ENCODE measurements at places on chromosomes 11 and 22.

GRCh38 chr11:107247167-107247861 is 210.3 kb downstream of the CWF19L2 start:
- no peak for DNase-seq

DNA sequence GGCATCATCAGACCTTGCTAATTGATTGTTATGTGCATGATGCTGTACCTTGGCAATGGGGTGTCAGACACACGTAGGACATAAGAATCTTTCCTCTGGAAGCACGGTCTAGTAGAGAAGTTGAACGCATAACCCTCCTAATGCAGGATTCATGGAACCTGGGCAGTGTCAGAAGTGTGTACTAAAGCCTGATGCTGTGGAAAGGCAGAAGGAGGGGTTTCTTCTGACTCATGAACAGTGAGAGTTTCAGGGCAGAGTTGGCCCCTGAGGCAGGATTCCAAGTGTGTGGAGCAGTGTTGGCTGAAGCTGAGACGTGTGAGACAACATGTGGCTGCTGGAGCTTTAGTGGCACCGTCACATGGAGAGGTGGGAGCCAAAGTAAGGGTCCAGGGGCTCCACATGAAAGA is 3.5 kb downstream of the PANX1 start:
- no peak for DNase-seq

GRCh38 chr22:35648066-35649025 is at the start of gene APOL6:
Gene APOL6, plus strand, starts transcription at chr22:35648446. Its CDS starts 7,980 bp downstream, at chr22:35656426.
- DNase-seq: peak; percentile 53

- no peak for DNase-seq
Measured at GRCh38 chr22:25510876-25511275, 53.6 kb upstream of the GRK3 start.

DNA sequence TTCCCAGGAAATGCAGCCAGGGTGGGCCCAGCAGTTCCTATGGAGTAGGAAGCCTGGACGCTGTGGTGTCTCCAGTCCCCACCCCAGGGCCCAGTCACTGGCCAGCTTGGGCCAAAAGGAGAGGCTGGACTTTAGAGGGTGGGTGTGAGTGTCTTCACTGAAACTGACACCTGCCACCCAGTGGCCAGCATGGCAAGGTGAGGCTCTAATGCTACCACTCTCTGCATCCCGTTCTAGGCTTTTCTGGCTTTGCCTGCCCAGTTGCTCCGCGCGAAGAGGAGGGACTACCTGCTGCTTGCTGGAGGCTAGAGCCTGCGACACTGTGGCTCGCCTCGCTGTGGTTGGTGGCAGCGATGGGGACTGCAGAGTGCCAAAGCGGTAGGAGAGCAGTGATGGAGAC is 35.4 kb downstream of the C22orf42 start:
- DNase-seq: no peak

GRCh38 chr11:116314006-116314405 is 458.8 kb downstream of the BUD13 start:
- no peak for DNase-seq

DNA sequence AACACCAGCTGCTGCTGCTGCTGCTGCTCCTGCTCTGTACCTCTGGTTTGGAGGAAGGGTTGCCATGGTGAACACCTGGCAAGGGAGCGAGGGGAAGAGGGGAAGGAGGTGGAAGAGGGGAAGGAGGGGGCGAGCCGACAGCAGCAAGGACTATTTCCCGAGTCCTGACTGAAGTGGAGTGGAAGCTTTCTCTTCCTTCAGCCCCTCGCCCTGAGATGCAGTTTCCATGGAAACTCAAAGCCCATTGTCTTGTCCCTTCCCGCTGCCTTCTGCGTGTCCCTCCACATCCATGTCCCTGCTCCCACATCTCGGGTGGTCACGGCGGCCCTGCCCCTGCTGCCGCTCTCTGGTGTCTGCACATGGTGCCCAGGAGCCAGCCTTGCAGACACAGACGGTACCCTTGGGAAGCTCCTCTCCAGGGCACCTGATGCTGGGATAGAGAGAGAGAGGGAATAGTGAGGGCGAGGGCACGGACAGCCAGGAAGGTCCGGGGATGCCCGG is 28.6 kb downstream of the FAM83F start:
- DNase-seq: no peak

- no peak for DNase-seq
Measured at GRCh38 chr11:122020902-122021301, 95.1 kb downstream of the BLID start.

GRCh38 chr22:44331881-44332714 is 19.3 kb upstream of the SHISAL1 start:
- DNase-seq: no peak

- DNase-seq: no peak
Measured at GRCh38 chr11:74992852-74993251, 4.1 kb downstream of the NEU3 start.

DNA sequence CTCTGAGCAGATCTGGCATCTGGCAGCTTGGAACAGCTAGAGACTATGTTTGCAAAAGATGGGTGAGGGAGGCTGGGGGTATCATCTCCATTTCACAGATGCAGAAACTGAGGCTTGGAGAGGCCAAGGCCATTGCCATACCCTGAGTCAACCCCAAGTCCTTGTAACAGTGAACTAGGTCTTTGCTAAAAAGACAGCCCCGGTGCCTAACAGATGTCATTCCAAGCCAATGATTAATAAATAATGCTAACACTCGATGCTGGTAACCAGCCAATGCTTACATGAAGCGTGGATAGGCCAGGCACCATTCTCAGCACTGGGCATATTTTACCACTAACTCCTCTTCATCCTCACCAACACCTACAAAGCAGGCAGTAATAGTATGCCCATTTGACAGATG is 164.0 kb downstream of the MN1 start:
- no peak for DNase-seq

DNA sequence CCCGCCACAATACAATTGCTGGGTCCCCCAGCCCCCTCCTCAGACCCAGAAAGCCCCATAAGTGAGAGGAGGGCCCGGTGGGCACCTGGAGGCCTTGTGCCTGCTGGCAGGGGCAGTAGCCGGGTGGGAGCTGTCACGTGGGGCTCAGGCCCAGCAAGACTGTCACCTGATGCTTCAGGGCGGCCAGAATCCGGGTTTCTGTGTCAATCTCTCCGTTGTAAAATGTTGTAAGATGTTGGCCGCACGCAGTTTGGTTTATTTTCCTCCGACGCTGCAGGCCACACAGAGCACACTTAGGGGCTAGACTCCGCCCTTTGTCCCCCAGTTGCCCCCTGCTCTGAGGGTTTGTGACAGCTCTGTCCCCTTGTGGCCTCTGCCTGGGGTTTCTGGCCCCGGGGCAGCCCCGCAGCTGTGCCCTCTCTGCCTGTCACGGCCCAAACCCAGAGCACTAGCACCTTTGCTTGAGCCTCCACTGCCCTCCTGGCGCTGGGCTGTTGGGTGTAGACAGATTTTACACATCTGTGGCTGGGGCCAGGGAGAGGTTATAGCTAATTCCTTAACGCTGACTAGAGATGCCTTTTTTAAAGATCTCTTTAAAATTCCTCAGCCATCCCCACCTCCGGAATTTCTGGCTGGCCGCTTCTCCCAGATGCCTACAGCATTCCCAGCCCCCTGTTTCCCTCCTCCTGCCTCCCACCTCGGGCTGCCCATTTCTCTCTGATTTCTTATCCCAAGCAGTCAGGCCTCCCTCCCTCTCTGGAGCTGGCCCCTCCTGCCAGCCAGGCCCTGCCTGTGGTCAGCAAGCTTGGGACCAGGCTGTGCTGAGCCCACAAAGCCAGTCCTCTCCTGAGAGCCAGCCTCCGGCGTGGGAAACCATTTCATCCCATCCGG is 3.2 kb upstream of the PRR5 start:
- no peak for DNase-seq

DNA sequence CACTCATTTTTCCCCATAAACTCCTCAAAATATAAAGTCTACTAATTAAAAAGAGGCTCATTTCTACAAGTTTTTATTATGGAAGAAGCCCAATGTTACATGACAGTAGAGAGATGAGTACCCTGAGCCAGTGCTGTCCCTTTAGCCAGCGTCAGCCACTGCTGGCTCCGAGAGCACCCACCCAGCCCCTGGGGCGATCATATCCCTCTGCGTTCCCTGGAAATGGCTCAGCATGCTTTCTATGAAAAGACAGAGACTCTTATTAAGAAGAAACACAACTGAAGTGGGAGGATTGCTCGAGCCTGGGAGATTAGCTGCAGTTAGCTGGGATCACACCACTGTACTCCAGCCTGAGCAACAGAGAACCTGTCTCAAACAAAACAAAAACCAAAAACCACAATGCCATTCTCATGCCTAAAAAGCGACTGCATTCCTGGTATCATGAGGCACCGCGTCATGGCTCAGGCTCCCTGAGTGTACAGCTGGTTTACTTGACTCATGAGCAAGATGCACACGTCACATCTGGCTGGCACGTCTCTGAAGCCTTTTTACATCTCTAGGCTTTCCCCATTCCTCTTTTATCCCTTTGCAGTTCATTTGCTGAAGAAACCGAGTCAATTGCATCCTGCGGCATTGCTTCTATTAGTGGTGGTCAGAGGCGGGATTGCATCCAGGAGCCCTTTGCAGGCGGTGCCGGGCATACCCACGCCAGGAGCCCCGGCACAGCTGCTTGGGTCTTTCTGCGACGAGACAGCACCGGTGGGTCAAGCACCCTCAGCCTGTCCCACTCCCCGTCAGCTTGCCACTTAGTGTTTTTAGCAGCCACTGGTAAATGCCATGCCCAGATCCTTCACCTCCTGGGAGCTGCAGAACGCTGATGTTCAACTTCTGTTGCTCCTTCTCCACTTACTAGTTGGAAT is 119.9 kb downstream of the CTTN start:
- DNase-seq: no peak

- peak; percentile 71 for DNase-seq
Measured at GRCh38 chr22:37492428-37493344, 6.5 kb upstream of the MFNG start.

- no peak for DNase-seq
Measured at GRCh38 chr11:61337706-61338470, 4.9 kb downstream of the TKFC start.

GRCh38 chr11:85941380-85941973 is 86.3 kb downstream of the CCDC83 start:
- DNase-seq: peak; percentile 28

- no peak for DNase-seq
Measured at GRCh38 chr11:80330264-80330663, 889.4 kb upstream of the TENM4 start.

DNA sequence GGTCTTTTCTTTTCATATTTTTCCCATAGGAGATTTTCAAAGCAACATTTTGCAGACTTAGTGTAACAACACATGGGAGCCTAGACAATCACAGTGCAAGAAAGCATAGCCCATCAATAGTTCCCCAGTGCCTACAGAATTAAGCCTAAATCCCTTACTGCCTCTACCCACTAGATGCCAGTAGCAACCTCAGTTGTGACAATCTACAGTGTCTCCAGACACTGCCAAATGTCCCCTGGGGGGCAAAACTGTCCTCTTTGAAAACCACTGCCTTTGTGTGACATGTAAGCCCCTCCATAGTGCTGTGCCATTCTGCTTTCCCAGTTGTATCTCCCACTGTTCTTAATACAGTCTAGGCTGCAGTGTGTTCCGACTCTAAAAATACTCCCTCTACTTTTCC is 1329.0 kb downstream of the LRRC4C start:
- no peak for DNase-seq

GRCh38 chr22:20550851-20551744 is 43.7 kb downstream of the MED15 start:
- DNase-seq: peak; percentile 66

GRCh38 chr11:70407814-70408213 is 9.5 kb downstream of the CTTN start:
- no peak for DNase-seq

GRCh38 chr11:117300773-117301172 is 9.6 kb downstream of the BACE1-AS start:
- DNase-seq: no peak

GRCh38 chr11:123158033-123159003 is 36.7 kb downstream of the CLMP start:
- no peak for DNase-seq

GRCh38 chr11:44950031-44950624 is 555 bp downstream of the TP53I11 start:
- peak; percentile 18 for DNase-seq

GRCh38 chr22:30270832-30271231 is 4.2 kb upstream of the OSM start:
- peak; percentile 89 for DNase-seq

GRCh38 chr11:115257678-115258077 is 246.5 kb downstream of the CADM1 start:
- no peak for DNase-seq

DNA sequence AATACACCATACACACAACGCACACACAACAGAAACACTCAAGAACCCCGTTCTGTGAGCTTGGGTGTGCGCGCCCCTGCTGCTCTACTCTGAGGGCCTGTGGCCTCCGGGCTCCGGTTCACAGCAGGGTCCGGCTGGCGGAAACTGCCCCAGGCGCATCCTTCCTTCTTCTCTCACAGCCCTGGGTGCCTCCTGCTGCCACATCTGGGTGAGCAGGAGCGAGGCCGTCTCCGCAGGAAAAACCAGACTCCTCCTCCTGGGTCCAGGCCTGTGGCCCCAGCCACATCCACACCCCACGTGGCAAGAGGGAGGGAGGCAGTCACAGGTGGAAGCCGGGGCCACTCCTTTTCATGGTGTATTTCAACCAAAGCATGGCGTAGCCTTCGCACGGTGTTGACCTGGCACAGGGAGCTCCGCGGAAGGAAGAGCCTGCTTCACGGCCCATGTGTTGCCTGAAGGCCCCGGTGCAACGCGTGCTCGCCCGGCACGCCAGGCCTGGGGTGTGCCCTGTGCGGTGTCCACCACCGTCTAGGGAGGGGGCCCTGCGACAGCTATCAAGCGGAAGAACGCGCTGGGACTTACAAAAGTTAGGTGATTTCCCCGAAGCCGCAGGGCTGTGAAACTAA is 1502.7 kb downstream of the TBC1D22A start:
- no peak for DNase-seq

DNA sequence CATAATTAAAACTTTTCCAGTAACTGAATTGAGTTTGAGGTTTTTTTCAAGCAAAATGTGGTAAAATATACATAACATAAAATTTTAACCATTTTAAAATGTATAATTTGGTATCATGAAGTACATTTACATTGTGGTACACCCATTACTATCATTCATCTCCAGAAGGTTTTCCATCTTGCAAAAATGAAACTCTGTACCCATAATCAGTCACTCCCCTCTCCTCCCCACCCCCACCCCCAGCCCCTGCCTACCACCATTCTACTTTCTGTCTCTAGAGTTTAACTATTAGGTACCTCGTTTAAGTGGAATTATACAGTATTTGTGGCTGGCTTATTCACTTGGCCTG is 63.7 kb downstream of the MICAL2 start:
- DNase-seq: no peak
